ENCODE measurements at places on chromosomes 12 and 14.

DNA sequence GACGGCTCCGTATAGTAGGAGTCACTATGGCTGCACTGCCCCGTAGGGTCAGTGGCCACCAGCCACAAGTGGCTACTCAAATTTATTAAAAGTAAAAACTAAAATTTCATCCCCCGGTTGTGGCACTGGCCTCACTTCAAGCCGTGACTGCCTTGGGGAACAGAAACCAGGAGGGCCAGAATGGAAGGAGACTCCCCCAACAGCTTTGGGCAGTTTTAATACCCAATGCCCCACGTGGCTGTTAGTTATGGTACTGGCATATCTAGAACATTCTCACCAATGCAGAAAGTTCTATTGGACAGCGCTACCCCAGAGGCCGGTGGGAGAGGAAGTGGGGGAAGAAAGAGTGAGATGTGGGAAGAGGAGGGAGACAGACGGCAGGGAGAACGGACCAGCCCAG is 6.2 kb downstream of the NCOR2 start:
- no peaks in the 10 kb centered on the region for H3K27me3 ChIP-seq
- no peak for DNase-seq
- H3K4me1 ChIP-seq, result peaks cover 51% of the 10 kb centered on the region
- no peak overlapping the region for H3K4me3 ChIP-seq

GRCh38 chr12:2179953-2180736 is 127.4 kb downstream of the CACNA1C start:
- H3K27me3 ChIP-seq, result peaks cover 2% of the 10 kb centered on the region
- H3K4me3 ChIP-seq, result no peak overlapping the region
- DNase-seq, result no peak
- no peaks in the 10 kb centered on the region for H3K36me3 ChIP-seq
- H3K4me1 ChIP-seq, result peaks cover 9% of the 10 kb centered on the region

DNA sequence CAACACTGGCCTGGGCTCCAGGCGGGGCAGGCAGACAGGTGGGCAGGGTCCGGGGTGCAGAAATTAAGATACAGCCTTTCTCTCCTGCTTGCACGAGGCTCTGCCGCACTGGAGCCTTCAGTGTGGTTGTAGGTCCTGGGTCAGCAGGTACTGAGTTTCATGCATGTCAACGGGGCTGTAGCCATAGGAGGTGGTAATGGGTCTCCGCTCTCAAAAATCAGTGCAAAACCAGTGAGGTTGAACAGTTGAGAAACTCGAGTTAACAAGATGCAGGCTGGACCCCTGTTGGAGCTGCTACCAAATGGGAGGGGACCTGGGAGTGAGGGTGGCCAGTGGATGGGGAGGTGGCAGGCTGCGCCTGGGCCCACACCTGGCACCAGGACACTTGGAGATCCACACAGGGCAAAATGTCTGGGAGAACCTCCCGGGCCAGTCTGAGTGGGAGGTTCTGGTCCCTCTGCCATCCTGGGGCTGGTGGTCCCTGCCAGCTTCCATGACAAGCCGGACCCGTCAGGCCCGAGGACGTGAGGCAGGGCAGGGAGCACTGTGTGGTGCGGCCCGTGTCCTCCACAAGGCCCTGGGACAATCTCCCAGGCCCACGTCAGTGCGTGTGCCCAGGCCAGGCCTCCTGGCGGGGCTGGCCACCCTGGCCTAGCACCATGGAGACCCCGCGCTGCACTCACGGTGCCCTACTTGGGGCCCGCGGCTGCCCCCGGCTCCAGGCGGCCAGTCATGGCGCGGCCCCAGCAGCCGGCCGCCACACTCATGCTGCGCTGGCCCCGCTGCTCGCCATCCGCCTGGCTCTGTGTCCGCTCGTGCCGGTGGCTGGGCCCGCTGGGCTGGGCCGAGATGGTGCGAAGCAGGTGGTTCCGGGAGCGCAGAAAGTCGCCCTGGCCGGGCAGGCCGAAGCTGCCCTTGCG is 5.1 kb downstream of the ARL6IP4 start:
- H3K36me3 ChIP-seq, result peaks cover 22% of the 10 kb centered on the region
- no peaks in the 10 kb centered on the region for H3K27me3 ChIP-seq
- H3K27ac ChIP-seq, result peak overlapping the region; percentile 3
- DNase-seq, result no peak
- H3K4me3 ChIP-seq, result no peak overlapping the region

- no peaks in the 10 kb centered on the region for H3K27me3 ChIP-seq
- H3K4me3 ChIP-seq, result no peak overlapping the region
- DNase-seq, result no peak
- H3K4me1 ChIP-seq, result peaks cover 2% of the 10 kb centered on the region
- H3K36me3 ChIP-seq, result peaks cover 37% of the 10 kb centered on the region
Measured at GRCh38 chr12:11840366-11840765, 190.9 kb downstream of the ETV6 start.

GRCh38 chr14:61611880-61612630 is 83.3 kb upstream of the HIF1A start:
- no peaks in the 10 kb centered on the region for H3K27me3 ChIP-seq
- no peak overlapping the region for H3K27ac ChIP-seq
- DNase-seq, result no peak
- H3K4me3 ChIP-seq, result no peak overlapping the region
- H3K4me1 ChIP-seq, result peaks cover 22% of the 10 kb centered on the region

GRCh38 chr14:37593511-37594237 is 1.4 kb downstream of the FOXA1 start:
- H3K4me1 ChIP-seq, result peaks cover 25% of the 10 kb centered on the region
- H3K27me3 ChIP-seq, result peaks cover 51% of the 10 kb centered on the region
- no peak for DNase-seq
- peaks cover 4% of the 10 kb centered on the region for H3K36me3 ChIP-seq
- H3K4me3 ChIP-seq, result peak overlapping the region; percentile 70
- H3K27ac ChIP-seq, result no peak overlapping the region

GRCh38 chr12:120278137-120279069 is 12.9 kb upstream of the PXN start:
- no peaks in the 10 kb centered on the region for H3K27me3 ChIP-seq
- no peak overlapping the region for H3K27ac ChIP-seq
- DNase-seq, result no peak
- no peaks in the 10 kb centered on the region for H3K36me3 ChIP-seq
- no peaks in the 10 kb centered on the region for H3K4me1 ChIP-seq

GRCh38 chr14:68932231-68932630 is 46.9 kb downstream of the ACTN1 start:
- peaks cover 94% of the 10 kb centered on the region for H3K4me1 ChIP-seq
- H3K27me3 ChIP-seq, result no peaks in the 10 kb centered on the region
- DNase-seq, result no peak
- H3K27ac ChIP-seq, result peak overlapping the region; percentile 81
- H3K4me3 ChIP-seq, result peak overlapping the region; percentile 36
- H3K36me3 ChIP-seq, result peaks cover 54% of the 10 kb centered on the region

DNA sequence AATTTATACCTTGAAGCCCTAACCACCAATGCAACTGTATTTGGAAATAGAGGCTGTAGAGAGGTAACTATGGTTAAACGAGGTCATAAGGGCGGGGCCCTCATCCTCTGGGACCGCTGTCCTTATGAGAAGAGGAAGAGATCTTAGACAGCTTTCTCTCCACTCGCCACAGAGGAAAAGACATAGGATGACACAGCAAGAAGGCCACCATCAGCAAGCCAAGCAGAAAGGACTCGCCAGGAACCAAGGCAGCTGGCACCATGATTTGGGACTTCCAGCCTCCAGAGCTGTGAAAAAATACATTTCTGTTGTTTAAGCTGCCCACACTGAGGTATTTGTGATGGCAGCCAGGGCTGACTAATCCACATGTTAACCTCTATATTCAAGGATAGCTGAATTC is 30.4 kb upstream of the BCAT1 start:
- no peak for DNase-seq
- peaks cover 11% of the 10 kb centered on the region for H3K36me3 ChIP-seq

DNA sequence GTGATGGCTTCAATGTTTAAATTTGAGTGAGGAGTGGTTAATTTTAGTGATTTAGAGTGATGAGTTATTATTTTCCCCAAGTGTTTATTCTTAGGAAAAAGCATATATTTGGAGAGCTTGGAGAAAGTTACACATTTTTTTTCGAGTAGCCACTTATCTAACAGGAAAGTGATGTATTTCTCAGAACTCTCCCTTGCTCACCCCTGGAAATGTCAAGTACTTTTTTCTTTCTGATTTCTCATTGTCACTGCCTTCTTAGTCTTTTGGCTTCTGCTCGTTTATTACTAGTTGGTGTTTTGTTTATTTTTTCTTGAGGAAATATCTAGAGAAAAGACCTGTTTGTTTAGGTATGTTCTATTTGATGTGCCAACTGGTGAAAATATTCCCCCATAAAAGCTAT is 58.8 kb downstream of the AEBP2 start:
- peaks cover 25% of the 10 kb centered on the region for H3K4me1 ChIP-seq
- no peak overlapping the region for H3K4me3 ChIP-seq
- H3K27ac ChIP-seq, result no peak overlapping the region
- no peak for DNase-seq
- H3K27me3 ChIP-seq, result no peaks in the 10 kb centered on the region
- H3K36me3 ChIP-seq, result peaks cover 83% of the 10 kb centered on the region

- H3K4me3 ChIP-seq, result no peak overlapping the region
- peaks cover 37% of the 10 kb centered on the region for H3K36me3 ChIP-seq
- H3K27me3 ChIP-seq, result no peaks in the 10 kb centered on the region
- no peak overlapping the region for H3K27ac ChIP-seq
- H3K4me1 ChIP-seq, result no peaks in the 10 kb centered on the region
- DNase-seq, result no peak
Measured at GRCh38 chr12:3795066-3795465, 42.2 kb upstream of the CRACR2A start.

GRCh38 chr14:40393143-40393542 is 960.9 kb upstream of the FBXO33 start:
- DNase-seq, result no peak
- H3K36me3 ChIP-seq, result no peaks in the 10 kb centered on the region
- H3K4me1 ChIP-seq, result no peaks in the 10 kb centered on the region

DNA sequence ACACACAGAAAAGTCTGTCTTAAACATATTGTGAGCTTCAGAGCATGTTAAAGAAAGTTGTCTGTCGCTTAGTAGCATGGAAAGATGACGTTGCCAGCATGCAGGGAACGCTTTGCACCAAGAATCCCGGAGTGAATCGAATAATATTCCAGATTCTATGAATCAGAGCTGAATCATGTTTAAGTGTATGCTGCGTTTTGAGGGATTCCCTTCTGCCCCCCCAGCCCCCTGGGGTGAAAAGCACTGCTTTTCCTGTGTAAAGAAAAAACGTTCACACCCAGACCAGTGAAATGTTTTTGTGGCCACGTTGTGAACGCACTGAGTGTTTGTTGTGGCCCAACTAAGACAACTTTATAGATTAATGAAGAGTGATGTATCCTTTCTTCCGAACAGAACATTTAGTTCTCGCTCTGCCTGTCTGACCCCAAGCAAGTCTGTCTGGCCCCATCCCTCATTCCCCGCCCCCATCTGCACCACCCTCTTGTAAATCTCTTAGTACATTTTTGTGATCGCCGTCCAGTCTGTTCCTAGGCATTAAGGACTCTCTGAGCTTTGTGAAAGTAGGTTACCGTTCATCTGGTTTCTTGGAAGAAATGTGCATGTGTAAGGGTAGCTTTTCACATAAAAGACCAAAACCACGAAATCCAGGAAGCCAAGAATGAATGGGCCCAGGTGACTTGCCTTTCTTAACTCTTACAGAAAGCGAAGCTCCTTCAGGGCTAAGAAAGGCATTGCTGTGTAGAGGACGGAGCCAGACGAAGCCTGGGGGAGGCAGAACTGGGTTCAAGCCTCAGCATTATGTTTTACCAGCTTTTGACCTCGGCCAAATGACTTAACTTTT is 103.0 kb downstream of the SAMD4A start:
- DNase-seq, result no peak
- no peaks in the 10 kb centered on the region for H3K36me3 ChIP-seq
- H3K4me1 ChIP-seq, result peaks cover 7% of the 10 kb centered on the region
- H3K27me3 ChIP-seq, result peaks cover 7% of the 10 kb centered on the region
- no peak overlapping the region for H3K4me3 ChIP-seq

- no peak overlapping the region for H3K4me3 ChIP-seq
- H3K36me3 ChIP-seq, result no peaks in the 10 kb centered on the region
- H3K27me3 ChIP-seq, result peaks cover 9% of the 10 kb centered on the region
- peaks cover 1% of the 10 kb centered on the region for H3K4me1 ChIP-seq
Measured at GRCh38 chr14:96084796-96085195, 45.6 kb downstream of the C14orf132 start.

- no peak overlapping the region for H3K4me3 ChIP-seq
- no peak overlapping the region for H3K27ac ChIP-seq
- no peak for DNase-seq
- no peaks in the 10 kb centered on the region for H3K4me1 ChIP-seq
- H3K36me3 ChIP-seq, result no peaks in the 10 kb centered on the region
- peaks cover 4% of the 10 kb centered on the region for H3K27me3 ChIP-seq
Measured at GRCh38 chr14:53399057-53399456, 245.9 kb upstream of the DDHD1 start.

- H3K27me3 ChIP-seq, result no peaks in the 10 kb centered on the region
- DNase-seq, result no peak
- no peaks in the 10 kb centered on the region for H3K4me1 ChIP-seq
Measured at GRCh38 chr12:85155791-85156190, 119.6 kb downstream of the LRRIQ1 start.

- no peaks in the 10 kb centered on the region for H3K4me1 ChIP-seq
- no peak overlapping the region for H3K27ac ChIP-seq
Measured at GRCh38 chr14:34223373-34224148, 238.5 kb downstream of the SPTSSA start.

GRCh38 chr12:18689771-18690170 is 48.0 kb downstream of the PLCZ1 start:
- no peak for DNase-seq
- H3K4me1 ChIP-seq, result no peaks in the 10 kb centered on the region
- no peak overlapping the region for H3K4me3 ChIP-seq
- H3K27me3 ChIP-seq, result no peaks in the 10 kb centered on the region

DNA sequence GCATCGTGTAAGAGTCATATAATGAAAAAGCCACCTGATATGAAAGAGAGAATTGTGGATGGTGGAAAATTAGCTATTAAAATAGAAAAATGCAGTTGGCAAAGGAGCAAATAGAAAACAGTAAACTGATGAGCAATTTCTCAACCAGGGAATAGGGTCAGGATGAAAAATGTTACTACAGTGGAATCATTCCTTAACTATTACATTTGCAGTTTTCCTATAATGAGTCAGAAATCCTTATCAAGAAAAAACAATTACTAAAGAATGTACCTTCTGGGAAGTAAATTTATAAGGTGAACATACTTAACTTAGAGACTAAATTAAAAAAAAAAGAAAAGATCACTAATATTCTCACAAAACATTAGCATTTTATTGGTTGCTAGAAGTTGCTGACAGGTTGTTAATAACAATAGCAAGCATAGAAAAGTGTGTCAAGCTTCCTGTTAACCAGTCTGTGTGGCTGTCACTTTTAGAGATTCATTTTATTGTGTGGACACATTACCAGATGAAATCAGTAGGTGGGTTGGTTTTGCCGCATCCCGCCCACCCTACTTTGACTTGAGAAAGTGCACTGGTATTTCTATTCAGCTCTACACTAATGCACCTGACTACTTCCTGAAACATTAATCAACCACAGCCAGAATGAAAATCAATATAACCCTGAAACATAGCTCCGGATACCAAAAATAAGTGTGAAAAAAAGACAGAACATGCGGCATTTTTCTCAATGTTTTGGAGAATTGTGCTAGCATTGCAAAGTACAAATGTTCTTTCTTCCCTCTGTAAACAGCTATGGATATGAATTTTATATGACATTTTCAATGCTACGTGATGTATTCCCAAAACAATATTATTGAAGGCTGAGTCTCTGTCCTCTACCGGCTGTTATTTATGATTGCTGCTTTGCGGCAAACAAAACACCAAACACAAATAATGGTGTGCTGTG is 576.7 kb downstream of the SLC16A7 start:
- no peaks in the 10 kb centered on the region for H3K27me3 ChIP-seq
- H3K36me3 ChIP-seq, result no peaks in the 10 kb centered on the region
- no peak for DNase-seq
- no peak overlapping the region for H3K4me3 ChIP-seq
- no peaks in the 10 kb centered on the region for H3K4me1 ChIP-seq
- H3K27ac ChIP-seq, result no peak overlapping the region

Measured in naive thymus-derived CD8-positive, alpha-beta T cell (primary cell).